Activated CD4-positive, alpha-beta T cell treated with anti-CD3 and anti-CD28 coated beads for 1 hour (primary cell): ENCODE measurements at places on chromosomes 16 and 17.

DNA sequence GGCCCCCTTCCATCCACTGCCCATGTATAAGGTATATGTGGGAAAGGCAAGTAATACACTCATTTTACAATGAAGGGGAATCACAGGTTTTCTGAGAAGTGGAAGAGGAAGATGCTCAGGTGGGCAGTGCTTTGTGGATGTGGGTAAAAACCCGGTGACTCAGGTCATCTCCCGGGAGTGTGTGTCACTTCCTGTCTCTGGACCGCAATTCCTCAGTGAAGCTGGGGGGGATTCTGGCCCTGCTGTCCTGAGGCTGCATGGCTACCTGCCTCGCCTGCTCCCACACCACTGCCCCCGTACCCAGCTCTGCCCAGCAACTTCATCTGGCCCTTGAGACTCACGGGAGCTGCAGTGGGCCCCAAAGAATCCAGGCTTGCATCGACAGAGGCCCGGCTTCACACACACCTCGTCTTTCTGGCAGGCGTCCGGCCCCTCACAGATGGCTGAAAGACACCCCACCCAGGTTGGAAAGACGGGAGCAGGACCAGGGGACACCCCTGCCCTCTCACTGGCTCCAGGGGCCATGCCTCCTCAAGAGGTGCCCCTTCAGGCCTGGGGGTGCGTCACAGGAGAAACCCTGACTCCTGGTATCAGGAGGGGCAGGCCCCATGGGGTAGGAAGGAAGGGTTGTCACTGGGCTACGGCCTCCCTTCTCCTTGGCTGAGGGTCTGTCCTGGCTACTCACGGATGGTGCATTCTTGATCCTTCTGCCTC is 882 bp downstream of the SCARF1 start:
- DNase-seq: no peak

GRCh38 chr17:7589204-7589868 is 558 bp downstream of the SOX15 start:
- peak; percentile 56 for DNase-seq

DNA sequence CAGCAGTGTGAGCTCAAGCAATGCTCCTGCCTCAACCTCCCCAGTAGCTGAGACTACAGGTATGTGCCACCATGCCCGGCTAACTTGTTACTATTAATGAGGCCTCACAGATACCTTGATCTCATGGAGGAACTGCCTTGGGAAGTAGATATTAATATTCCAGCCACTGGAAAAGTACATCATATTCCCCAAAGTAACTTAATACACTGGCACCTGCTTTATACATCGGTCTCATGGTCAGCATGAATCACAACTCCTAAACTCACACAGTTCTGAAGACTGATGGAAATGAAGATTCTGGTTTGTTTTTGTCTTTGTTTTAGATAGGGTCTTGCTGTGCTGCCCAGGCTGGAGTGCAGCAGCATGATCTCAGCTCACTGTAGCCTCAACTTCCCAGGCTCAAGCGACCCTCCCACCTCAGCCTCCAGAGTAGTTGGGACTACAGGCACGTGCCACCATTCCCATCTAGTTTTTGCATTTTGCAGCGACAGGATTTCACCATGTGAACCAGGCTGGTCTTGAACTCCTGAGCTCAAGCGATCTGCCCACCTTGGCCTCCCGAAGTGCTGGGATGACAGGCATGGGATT is 28.2 kb downstream of the ADCY9 start:
- DNase-seq: no peak

GRCh38 chr17:18025945-18026776 is 12.8 kb downstream of the ATPAF2 start:
- no peak for DNase-seq

GRCh38 chr17:81701288-81702071 is 1.7 kb upstream of the MRPL12 start:
- DNase-seq: no peak

- DNase-seq: no peak
Observed at GRCh38 chr16:81478876-81479511, 34.4 kb downstream of the CMIP start.

GRCh38 chr16:72241930-72242329 is 70.0 kb upstream of the PMFBP1 start:
- DNase-seq: no peak

DNA sequence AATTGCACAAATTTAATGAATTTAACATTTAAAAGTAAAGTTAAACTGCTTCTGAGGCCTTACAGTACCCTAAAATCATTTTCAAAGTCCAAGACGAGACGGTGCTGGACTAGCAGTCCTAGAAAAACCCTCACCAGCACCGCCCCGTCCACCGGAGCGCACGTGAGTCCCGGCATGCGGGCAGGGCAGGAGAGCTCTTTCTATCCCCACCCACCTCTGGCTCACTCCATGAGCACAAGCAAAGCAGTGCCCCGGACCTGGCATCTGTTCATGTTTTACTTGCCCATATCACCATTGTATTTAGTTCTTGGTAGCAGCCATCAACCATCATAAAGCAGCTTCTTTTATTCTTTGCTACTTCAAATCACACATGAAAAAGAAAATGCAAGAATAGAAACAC is 41.7 kb downstream of the ANKRD11 start:
- no peak for DNase-seq

GRCh38 chr17:80952291-80952690 is 39.4 kb upstream of the CHMP6 start:
- DNase-seq: no peak

GRCh38 chr17:50062293-50063243 is 6.7 kb downstream of the ITGA3 start:
- no peak for DNase-seq

DNA sequence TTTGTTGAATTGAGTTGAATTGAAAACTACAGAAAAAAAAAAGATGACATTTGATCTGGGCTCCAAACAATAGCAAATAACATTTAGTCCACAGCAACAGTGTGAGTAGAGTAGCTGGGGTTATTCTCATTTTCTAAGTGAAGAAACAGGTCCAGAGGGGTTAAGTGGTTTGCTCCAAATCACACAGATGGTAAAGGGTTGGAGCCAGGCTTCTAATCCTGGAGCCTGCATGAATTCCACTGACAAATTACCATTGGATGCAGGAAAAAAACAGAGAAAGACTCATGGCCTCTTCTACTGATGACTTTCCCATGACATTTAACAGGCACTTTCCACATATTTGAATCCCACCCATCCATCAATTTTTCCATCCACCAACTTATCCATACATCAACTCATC is 182.4 kb downstream of the HS3ST4 start:
- no peak for DNase-seq

GRCh38 chr17:12256380-12256995 is 235.8 kb downstream of the MAP2K4 start:
- no peak for DNase-seq

DNA sequence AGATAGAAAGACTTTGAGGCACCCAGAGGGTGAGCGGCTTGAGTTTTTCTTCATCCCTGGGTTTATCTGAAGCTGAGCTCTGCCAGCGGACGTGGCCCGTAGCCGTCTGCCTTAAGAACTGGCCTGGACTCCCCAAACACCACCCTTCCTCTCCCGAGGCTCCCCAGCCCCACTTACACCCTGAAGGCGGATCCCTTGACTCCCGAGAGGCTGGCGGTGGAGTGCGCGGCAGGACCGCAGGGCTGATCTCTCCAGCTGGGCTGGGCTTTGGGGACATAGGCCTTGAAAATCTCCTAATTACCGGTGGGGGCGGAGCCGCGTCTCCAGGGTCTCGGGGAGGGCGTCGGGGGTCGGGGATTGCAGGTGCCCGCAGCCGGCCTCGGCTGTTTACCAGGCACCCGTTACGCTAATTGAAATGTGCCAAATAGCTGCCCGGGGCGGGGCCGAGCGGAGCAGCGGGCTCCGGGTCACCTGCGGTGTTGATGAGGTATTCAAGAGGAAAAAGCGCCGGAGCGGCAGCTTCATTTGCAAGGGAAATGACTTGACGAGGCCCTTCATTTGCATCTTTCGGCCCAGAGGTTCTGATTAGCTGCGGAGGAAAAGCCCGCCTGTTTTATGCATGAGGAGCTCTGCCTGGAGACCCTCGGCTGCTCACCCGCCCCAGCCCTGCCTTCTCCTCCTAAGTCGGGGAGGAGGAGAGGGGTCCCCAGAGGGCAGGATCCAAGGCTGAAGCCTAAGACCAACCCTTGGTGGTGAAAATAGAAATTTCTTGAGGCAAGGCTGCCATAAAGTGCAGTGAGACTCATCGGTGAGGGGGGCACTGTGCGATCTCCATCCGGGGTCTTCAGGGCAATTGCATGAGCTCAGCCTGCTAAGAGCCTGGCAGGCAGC is 100.7 kb downstream of the MGAT5B start:
- DNase-seq: peak; percentile 18

DNA sequence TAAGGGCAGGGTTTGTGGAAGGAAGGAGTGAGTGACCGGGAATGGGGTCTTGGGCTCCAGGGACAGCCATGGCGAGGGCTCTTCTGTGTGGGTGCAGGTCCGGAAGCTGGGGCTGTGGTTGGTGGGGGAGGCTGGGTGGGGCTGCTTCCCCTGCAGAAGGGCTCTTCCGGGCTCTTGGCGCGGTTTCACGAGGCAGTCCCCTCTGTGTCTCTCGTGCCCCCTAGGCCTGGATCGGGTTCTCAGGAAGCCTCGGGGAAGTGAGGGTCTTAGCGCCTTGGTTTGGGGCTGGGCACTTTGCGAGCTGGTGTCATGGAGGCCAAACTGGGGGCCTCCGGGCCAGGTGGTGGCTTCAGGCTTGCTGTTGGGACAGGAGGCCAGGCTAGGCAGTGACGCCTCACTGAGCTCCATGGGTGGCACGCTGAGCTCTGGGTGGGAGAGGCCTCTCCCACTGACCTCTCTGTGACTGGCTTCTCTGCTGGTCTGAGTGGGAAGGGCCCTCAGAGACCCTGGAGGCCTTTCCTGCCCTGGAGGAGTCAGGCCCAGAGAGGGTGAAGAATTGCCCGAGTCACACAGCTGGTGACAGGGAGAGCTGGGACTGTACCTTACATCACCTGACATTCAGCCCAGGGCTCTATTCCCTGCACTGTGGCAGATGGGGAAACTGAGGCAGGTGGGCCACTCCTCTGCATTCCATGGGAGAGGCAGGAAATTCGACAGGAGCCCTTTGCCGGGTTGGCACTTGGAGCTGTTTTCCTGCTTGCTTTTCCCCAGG is 8.2 kb downstream of the ADCY7 start:
- peak; percentile 30 for DNase-seq

DNA sequence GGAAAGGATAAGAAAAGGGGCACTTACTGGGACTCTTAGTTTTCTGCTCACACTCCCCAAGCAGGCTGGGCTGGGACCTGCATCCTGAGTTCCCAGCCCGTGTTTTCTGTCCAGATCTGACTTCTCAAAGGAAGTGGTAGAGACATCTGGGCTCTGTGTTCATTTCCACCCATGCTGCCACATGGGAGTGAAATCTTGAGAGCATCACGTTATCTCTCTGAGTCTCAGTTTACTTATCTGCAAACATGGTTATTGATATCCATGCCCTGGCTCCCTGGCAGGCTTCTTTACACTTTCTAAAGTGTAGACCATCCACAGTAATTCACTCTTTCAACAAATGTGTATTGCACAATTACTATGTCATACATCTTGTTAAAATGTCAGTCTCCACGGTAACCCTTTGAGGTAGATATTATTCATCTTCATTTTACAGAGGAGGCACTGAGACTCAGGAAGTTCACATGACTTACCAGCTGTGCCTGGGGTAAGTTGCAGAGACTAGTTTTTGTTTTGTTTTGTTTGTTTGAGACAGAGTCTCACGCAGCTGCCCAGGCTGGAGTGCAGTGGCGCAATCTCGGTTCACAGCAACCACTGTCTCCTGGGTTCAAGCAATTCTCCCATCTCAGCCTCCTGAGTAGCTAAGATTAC is 3.4 kb downstream of the ZNF688 start:
- DNase-seq: no peak

- DNase-seq: no peak
Observed at GRCh38 chr16:16025214-16025968, 76.0 kb downstream of the ABCC1 start.

- DNase-seq: no peak
Observed at GRCh38 chr17:72518159-72518732, 397.4 kb downstream of the SOX9 start.

- DNase-seq: no peak
Observed at GRCh38 chr17:57965521-57966160, 10.4 kb upstream of the CUEDC1 start.

DNA sequence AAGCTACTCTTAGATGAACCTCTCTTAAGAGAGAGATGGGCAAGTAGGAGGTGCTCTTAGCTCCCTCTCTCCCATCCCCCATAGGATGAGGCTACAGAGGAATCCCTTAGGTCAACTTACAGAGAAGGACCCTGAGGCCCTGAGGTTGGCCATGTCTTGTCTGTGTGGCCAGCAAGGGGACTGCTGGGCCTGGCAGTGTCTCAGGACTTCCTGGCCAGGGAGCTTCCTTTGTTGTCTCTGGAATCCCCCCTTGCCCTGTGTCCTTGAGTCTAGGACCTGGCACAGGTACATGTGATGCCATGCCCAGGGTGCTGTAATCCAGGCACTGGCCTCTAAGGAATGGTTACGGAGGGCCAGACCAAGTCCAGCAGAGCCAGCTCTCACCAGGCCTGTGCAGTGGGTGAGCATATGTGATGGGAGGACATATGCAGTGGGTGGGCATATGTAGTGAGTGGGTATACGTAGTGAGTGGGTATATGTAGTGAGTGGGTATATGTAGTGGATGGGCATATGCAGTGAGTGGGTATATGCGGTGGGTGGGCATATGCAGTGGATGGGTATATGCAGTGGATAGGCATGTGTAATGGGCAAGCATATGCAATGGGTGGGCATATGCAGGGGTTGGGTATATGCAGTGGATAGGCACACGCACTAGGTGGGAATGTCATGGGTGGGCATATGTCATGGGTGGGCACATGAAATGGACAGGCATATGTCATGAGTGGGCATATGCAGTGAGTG is 20.3 kb upstream of the PECAM1 start:
- no peak for DNase-seq

DNA sequence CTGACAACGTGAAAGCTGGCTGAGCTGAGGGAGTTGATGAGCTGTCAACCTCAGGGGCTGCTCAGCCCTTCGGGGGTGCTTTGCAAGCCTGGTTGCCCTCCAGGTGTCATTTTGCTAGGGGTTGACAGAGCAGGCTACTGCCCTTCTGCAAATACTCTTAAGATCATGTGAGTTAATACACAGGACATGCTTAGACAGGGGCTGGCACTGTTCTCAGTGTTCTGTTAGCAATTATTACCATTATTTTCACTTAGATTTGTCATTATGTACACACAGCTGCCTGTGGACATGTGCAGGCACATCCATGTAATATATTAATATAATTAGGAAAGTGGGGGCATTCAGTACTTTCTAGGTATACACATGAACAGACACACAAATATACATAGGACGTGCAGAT is 554.3 kb upstream of the HSBP1 start:
- DNase-seq: no peak

DNA sequence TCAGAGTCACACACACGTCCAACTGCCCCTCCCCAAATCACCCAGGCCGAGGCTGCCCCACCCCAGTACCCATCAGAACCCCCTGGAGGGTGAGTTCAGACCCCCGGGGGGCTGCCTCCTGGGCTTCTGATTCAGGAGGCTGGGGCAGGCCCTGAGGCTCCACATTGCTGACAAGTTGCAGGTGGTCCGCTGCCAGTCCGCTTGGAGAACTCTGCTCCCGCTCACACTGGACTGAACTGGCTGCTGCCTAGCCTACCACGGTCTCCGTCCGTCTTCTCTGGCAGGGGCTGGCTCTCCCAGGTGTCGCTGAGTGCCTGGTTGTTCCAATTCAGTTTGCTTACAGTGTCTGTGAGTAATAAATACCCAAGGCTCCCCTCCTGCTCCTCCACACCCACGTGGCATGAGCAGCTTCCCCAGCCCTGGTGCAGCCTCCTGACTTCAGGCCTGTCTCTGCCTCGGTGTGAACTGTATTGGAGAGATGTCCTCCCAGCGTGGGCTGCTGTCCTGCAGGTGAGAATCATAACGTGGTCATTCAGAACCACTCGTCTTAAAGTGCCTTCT is 163.4 kb downstream of the LAT start:
- DNase-seq: no peak

GRCh38 chr16:48531011-48531962 is 78.7 kb downstream of the N4BP1 start:
- no peak for DNase-seq
